ENCODE measurements at places on chromosomes 11 and 22.

DNA sequence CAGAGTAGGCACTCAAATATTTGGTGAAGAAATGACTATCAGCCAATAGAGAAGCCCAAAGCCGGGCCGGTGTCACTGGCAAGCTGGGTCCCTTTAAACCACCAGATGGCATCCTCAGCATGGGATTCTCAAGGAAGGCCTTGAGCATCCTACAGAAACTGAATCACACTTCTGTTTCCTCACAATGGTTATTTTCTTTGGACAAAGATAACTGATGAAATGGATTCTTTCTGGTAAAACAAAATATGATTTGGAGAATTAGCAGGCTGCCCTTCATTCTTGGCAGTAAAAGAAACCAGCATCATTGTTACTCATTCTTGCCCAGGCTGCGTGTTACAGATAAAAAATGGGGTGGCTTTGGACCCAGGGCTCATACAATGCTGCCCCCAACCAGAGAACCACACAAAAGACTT is 30.3 kb upstream of the ASPHD2 start:
- DNase-seq: no peak

- peak; percentile 89 for DNase-seq
These were observed 34.7 kb downstream of the PARVA start for GRCh38 chr11:12411806-12412727.

- no peak for DNase-seq
These were observed 7.0 kb downstream of the EXPH5 start for GRCh38 chr11:108586600-108586999.

DNA sequence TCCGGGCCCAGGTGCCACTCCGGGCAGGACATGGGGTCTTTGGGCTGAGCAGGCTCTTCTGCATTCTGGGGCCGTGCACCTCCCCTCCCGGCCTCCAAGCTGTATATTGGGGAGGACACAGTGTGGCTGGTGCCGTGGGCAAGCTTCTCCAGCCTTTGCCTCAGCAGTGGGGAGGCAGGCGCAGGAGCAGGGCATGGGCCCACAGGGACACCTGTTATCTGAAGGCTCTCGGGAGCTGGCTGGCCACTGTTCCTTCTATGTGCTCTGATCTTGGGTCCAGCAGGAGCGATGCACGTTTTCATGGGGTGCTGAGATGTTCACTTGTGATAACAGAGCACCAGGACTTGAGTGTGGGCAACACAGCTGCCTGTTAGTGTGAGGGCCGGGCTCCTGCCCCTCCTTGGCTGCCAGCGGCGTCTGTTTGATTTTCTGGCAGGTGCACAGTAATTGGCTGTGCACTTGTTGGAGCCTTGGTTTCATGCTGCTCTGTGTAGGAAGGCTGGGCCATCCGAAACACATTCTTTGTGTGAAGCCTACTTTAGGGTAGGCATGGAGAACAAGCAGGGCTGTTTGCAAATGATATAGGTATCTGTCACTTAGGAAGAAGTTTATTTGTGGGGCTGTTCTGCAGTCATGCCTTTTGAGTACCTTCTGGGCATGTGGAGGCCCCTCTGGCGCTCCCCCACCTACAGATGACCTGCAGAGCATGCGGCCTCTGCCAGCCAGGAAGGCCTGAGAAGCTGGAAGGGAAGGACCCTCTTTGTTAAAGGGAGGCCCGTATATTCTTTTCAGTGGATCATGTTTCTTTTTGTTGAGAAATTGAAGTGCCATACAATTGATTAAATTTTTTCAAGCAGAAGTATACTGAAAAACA is 201.5 kb downstream of the TBC1D22A start:
- no peak for DNase-seq

GRCh38 chr11:102007567-102008437 is 39.4 kb upstream of the CFAP300 start:
- no peak for DNase-seq

DNA sequence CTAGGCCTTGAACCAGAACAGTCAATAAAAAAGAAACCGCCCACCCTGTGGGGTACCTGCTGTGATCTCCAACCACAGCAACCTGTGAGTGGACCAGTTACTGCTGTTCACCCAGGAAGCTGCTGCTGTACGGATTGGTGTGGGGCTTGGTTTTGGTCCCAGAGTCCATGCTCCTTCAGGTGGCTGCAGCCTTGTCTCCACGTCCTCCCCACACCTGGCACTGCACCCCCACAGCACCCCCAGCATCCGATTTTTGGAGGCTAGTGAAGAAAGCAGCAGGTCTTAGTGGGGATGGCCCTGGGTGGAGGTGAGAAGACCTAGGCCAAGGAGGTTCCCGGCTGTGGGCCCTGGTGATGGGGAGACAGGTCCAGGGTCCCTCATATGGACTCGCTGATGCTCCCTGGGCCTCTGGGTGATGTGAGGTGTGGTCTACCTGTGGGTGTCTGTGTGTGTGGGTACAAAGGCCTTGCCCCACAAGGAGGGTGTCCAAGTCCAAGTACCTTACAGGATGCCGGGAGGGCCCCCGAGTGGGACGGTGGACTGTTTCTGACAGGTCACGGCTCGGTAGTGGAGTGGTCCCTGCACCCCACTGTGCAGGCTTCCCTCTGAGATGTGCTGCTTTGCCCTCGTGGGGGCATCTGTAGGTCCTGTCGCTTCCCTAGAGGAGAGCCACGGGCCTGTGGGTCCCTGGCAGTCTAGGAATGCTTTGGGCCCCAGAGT is 283.4 kb downstream of the TBC1D22A start:
- no peak for DNase-seq

- no peak for DNase-seq
These were observed 312.2 kb upstream of the MTNR1B start for GRCh38 chr11:92657226-92657625.

GRCh38 chr11:130145975-130146776 is 13.4 kb upstream of the ST14 start:
- peak; percentile 73 for DNase-seq

- DNase-seq: no peak
These were observed 6.3 kb downstream of the SLC7A4 start for GRCh38 chr22:21025763-21026755.

- no peak for DNase-seq
These were observed 181.4 kb downstream of the BCR start for GRCh38 chr22:23361676-23362075.

DNA sequence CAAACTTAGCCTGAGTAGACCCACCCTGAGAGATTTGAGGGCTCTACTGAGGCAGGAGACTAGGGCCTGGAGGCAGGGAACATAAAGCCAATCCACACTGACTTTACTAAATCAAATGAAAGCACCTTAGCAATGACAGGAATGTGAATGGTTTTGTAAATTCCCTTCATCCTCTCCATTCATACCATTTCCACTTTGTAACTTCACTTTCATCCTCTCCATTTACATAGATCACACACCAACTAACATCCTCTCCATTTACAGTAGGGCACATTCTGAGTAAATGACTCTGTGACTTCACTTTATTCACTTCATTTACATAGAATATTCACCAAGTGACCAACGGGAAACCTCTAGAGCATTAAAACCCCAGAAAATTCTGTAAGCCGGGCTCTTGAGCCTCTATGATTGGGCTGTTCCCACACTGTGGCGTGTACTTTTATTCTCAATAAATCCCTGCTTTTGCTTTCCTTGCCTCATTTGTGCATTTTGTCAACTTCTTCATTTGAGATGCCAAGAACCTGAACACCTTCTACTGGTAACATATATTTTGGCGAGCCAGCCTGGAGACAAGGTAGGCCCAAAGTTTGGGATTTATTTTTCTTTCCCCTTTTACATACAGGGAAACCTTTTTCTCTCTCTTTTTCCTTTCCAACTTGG is 82.9 kb downstream of the PIWIL4 start:
- DNase-seq: peak; percentile 66

GRCh38 chr22:50704510-50705218 is 32.0 kb downstream of the SHANK3 start:
- DNase-seq: no peak

GRCh38 chr11:120089036-120090001 is 48.6 kb downstream of the TRIM29 start:
- DNase-seq: no peak

DNA sequence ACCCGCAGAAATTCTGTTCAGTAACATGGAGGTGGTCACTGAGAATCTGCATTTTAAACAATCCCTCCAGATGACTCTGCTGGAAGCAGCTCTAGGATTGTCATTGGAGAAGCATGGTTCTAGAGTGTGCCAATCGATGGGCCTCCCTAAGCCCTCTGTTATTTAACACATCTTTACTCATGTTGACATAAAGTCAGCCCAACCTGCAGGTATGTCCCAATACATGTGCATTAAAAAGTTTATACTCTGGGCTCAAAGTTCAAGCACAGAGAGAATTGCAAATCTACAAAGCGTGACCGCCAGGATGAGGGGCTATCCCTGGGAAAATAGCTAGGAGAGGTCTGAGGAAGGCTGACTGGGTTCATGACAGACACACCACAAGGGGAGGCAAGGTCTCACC is 116.4 kb downstream of the KIRREL3 start:
- DNase-seq: no peak

- no peak for DNase-seq
These were observed 30.9 kb downstream of the MIF start for GRCh38 chr22:23925020-23925606.

DNA sequence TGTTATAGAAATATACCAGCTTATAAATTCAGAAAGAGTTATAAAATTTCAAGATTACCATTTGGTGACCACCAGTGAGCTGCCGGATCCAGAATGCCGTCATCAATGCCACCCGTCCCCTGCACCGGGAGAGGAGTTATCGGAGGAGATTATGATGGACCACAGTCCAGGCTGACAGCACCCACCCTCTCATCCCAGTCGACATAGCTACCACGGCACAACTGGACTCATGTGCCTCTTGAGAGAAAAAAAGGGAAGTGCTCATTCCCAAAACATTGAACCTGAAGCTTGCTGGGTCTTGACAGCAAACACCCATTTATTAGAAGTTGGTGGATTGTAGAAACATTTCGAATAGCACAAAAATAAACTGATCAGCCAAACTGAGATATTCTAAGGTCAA is 1331.5 kb downstream of the TBC1D22A start:
- DNase-seq: no peak

- no peak for DNase-seq
These were observed 29.3 kb downstream of the RTN3 start for GRCh38 chr11:63710476-63711217.
